ENCODE measurements at places on chromosomes 12 and 14. TPM values are rescaled to one million over a fixed set of nuclear protein-coding genes. Genes with fewer than 3 reads are reported as not detected.

- DNase-seq = no peak
Observed at GRCh38 chr14:37721976-37722659, 126.7 kb downstream of the TTC6 start.

DNA sequence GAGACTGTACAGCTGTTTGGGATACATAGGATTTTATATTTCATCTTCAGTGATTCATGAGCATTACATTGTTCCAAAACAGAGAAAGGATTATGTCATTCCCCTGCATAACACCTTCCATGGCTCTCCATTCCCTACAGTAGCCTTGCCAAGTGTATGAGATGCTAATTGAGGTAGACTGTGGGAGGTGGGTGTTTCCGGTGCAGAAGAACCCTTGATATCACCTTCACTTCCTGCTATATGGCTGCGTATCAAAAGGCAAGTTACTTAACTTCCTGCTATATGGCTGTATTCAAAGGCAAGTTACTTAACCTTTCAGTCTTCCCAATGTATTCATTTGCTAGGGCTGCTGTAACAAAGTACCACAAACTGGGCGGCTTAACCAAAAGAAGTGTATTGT lies 11.2 kb downstream of the FAR2 start:
- DNase-seq = no peak

DNA sequence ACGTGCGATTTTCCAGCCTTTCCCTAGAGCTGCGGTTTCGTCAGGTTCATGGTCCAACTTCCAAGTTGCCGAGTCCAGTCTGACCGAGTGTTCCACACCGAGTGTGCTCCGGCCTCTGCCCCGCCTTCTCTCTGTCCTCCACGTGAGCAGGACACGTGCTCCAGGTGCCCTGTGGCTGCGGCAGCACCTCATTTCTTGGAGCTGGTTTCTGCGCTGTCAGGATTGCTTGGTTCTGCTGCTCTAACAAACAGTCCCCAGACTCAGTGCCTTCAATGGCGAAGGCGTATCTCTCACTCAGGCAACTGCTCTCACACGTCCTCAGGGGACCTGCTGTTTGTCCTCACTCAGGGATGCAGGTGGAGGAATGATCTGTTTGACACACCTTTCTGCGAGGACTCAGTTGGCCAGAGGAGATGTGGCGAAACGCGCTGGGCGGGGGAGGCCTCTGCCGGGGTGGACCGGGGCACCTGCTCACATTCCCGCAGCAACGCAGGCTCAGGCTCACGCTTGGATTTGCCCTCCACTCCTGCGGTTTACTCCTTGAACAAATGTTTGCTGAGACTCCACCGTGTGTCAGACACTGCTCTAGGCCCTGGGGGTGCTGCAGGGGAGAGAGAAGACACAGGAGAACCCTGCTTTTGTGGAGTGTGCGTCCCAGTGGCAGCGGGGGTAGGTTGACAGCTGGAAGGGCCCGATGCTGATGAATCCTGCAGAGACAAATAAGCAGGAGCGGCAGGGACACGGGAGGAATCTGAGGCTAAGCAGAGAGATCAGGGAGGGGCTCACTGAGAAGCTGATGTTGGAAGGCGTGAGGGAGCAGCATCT lies 63.4 kb upstream of the FBRSL1 start:
- no peak for DNase-seq

The POTEM gene
- polyA plus RNA-seq = not detected

GRCh38 chr12:26077915-26078702 lies 46.7 kb downstream of the BHLHE41 start:
- no peak for DNase-seq

DNA sequence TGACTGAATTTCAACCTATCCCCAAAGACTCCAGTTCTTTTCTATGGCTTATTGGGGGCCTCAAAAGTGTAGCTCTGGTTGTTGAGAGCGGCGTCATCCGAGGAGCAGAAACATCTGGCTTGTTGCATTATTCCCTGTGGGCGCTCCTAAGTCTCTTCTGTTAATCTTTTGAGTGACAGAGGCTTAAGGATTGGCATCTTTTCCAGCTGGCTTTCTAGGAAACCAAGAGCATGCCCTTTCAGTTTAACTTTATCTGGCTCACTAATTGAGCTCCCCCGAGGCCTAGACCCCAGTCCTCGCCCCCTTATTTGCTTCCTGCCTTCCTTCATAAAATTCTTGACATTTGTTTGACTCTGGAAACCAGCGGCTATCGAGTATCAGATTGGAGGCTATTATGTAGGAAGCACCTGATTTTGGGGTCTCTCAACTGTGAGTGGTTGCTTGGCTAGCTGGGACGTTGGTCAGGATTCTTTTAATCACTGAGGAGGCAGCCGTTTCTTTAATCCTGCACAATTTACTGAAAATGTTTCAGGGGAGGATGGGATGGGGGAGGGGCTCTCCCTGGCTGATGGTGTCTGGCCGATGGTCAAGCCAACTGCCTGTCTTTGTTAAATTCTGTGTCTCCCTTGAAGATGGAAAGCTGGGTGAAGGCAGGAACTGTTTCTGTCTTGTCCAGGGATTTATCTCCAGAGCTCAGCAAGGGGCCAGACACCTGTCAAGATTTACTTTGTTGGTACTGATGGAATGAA lies 3.1 kb downstream of the SMOC1 start:
- DNase-seq = no peak

GRCh38 chr14:100791348-100791735 lies 34.6 kb upstream of the MEG3 start:
- no peak for DNase-seq

- no peak for DNase-seq
Observed at GRCh38 chr12:31479516-31480210, 111.3 kb downstream of the DENND5B start.

GRCh38 chr12:52145228-52146088 lies 46.4 kb downstream of the KRT80 start:
- DNase-seq = no peak

DNA sequence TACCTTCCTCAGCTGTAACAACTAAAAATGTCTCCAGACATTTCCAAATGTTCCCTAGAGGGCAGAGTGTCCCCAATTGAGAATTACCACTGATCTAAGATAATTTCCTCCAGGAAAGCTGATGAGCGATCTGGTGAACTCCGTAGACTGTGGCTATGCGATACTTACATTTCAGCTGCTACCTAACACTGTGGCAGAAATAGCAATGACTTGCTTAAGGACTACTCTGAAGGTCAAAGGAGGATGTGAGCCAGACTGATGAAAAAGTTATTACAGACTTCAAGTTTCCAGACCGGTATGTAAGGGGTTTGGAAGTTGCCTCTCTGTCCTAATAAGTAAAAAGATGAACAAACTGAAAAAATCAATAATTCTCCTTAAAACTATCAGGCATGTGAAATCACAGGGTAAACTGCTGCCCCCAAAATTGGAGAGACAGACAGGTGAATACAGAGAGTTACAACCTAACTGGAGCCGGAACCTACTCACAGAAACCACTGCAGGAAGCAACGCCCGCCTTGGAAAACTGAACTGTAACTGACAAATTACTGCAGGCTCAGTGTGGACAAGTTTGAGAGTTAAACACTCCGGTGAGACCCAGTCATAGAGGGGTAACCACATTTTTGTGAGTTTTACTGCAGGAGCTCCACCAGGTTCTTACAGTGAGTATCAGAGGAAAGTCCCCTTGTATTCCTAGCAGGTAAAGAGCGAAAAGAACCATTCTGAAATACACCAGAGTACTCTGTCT lies 60.0 kb upstream of the PARP11 start:
- DNase-seq = no peak
